Brain (organoid and tissue), 16 donors: ENCODE measurements at places on chromosomes 3 and 15. TPM values are rescaled to one million over a fixed set of nuclear protein-coding genes. Genes with fewer than 3 reads are reported as not detected.

The MTFMT gene
- polyA plus RNA-seq: 6.9 TPM

The HCLS1 gene
- polyA plus RNA-seq: 7.0 TPM

The KNG1 gene
- 0.15 TPM for polyA plus RNA-seq

The CACNA1D gene
- 2.8 TPM for polyA plus RNA-seq

The PLAAT1 gene
- 4.4 TPM for polyA plus RNA-seq

The GLDN gene
- polyA plus RNA-seq: 10.0 TPM

The MYO1E gene
- 35.8 TPM for polyA plus RNA-seq

The RTP4 gene
- 2.0 TPM for polyA plus RNA-seq

The MCTP2 gene
- 1.5 TPM for polyA plus RNA-seq

The GOLGA8O gene
- polyA plus RNA-seq: not detected

The AGBL1 gene
- polyA plus RNA-seq: not detected

The NR2E3 gene
- not detected for polyA plus RNA-seq

The PLS1 gene
- polyA plus RNA-seq: 16.2 TPM

The FBXW12 gene
- polyA plus RNA-seq: not detected

The GOLGA8G gene
- polyA plus RNA-seq: not detected

The WDR53 gene
- 9.8 TPM for polyA plus RNA-seq

The TGM5 gene
- not detected for polyA plus RNA-seq

The CX3CR1 gene
- polyA plus RNA-seq: 3.1 TPM

The WDR49 gene
- 0.15 TPM for polyA plus RNA-seq

The CYP8B1 gene
- polyA plus RNA-seq: not detected

The ADGRG7 gene
- not detected for polyA plus RNA-seq

The PYGO1 gene
- polyA plus RNA-seq: 0.95 TPM

The KIF15 gene
- polyA plus RNA-seq: 12.0 TPM

The GOLGA6L4 gene
- not detected for polyA plus RNA-seq

The ALPK3 gene
- polyA plus RNA-seq: 18.0 TPM

The ZNF385D gene
- polyA plus RNA-seq: 0.75 TPM

The HIGD2B gene
- polyA plus RNA-seq: not detected

The C3orf85 gene
- not detected for polyA plus RNA-seq

The SPPL2A gene
- polyA plus RNA-seq: 16.6 TPM

The PIERCE2 gene
- polyA plus RNA-seq: 4.2 TPM

The SMCO1 gene
- not detected for polyA plus RNA-seq

The DAZL gene
- not detected for polyA plus RNA-seq

The ACP3 gene
- 0.76 TPM for polyA plus RNA-seq

The ALDH1L1 gene
- polyA plus RNA-seq: 25.0 TPM

The FSTL1 gene
- 22.5 TPM for polyA plus RNA-seq

The C3orf38 gene
- polyA plus RNA-seq: 9.9 TPM

The STOML1 gene
- 40.5 TPM for polyA plus RNA-seq

The CCR9 gene
- polyA plus RNA-seq: 0.25 TPM

The ABHD17C gene
- 8.5 TPM for polyA plus RNA-seq

The AHSG gene
- polyA plus RNA-seq: not detected

The SV2B gene
- 61.6 TPM for polyA plus RNA-seq

The CPNE4 gene
- 5.4 TPM for polyA plus RNA-seq

The CAND2 gene
- 10.3 TPM for polyA plus RNA-seq

The SEMA3B gene
- polyA plus RNA-seq: 60.5 TPM

The TUSC7 gene
- polyA plus RNA-seq: not detected

The ZDHHC23 gene
- polyA plus RNA-seq: 1.9 TPM
